Posterior vena cava (tissue), 2 donors: ENCODE measurements at places on chromosomes 5 and 9.

- DNase-seq, result no peak
These were observed 356.7 kb downstream of the ARRDC3 start for GRCh38 chr5:91026466-91026865.

DNA sequence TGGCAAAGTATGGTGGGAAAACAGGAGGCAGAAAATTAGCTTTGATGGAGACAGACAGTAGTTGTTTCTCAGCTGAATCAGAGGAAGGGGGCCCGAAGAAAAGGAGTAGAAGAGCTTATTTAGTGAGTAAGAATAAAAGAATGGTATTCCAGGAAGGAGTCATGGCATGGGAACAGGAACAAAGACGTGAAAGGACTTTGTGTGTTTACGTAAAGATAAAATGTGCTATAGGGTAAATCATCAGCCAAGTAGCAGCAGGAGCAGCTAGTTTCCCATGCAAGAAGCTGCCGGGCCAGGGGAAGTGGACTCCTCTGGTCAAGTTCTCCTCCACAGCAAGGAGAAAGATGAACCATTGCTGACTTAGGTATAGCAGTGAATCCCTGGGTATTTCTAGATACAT, 454.5 kb downstream of the HINT1 start:
- no peak for DNase-seq

DNA sequence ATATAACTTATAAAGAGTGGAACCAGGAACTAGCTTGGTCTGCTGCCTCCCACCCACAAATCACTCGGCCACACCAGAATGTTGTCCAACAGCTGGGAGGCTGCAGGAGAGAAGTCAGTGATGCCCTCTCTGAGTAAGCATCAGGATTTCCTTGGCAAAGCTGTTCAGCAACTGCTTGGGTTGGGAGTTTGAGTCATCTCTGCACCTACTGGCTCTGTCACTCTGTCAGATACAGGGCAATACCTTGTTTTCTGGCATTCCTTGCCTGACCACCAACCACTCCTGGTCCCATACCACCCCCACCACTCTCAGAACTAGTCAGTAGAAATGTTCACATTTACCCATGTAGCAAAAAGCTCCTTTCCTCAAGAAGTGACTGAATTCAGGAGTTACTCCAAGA, 36.8 kb upstream of the GCNT4 start:
- DNase-seq, result no peak

GRCh38 chr5:172926796-172927195, 32.4 kb upstream of the RPL26L1 start:
- no peak for DNase-seq

DNA sequence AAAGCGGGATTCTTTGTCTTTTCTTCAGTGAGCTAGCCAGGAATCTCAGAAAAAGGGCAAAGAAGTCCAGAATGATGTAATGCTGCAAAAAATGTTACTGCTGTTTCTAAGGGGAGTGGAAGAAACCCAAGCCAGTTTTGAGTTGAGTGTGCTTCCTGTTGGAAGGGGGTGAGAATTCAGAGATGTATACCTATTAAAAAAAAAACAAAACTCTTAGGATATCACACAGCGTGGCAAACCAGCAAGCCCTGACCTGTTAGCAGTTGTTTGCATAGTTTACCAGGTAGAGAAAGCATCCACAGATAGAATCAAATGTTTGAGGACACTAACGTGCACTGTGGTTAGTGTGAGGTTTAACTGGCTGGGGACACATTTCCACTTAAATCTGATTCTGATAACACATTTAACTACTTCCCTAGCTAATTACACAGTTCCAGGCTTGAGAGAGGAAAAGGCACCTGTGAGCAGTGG, 11.4 kb downstream of the BASP1 start:
- no peak for DNase-seq

DNA sequence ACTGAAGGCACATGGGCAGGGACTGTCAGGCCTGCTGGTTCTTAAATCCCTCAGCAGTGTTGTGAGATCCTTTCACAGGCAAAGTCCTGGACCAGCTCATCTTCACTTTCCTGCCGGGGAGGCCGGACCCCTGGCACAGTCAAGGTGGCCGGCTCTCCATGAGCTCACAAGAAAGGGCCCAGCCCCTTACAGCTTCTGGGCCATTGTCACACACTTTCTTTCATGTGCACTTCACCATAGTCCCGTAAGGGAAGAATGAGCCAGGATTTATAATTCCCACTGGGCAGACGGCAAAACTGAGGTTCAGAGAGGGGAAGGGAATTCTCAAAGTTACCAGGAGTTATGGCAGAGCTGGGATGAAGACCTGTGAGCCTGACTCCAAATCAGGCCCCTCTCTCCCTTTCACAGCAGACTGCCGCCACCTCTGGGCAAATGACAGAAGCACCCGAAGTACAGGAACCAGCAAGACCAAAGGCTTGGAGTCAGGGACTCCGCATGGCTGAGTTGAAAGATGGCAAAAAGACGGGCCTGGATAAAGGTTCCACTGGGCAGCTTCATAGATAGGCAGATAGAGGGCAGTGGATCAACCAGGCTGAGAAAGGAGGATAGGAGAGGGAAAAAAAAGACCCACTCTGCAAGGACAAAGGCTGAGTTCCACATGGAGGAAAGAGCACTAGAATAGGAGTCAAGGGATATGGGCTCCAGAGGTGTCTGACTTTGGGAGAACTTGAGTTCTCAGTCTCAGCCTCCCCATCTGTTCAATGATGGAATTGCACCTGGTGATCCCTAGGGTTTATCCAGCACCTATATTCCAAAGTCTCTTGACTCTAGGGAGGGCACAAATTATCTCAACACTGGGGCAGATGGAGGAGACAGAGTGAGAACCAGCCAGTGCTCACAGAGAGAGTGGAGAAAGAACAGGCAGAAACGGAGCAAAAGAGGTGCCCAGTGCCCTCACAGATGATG, 128.7 kb downstream of the PAX5 start:
- no peak for DNase-seq

- DNase-seq, result no peak
These were observed 55.3 kb upstream of the FSD1L start for GRCh38 chr9:105392531-105392930.

DNA sequence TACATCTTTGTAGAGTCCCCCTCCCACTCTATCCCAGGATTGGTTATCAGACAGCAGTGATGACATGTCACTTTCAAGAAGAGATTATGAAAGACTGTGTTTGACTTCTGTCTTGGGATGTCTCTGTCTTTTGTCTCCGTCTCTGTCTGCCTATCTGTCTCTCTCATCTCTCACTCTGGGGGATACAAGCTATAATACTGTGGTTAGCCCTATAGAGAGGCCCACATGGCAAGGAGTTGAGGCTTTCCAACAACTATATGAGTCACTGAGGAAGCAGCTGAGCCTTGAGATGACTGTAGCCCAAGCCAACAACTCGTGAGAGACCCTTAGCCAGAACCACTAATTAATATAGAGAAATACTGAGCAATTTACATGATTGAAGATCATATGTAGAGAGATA, 284.8 kb downstream of the PDE4D start:
- no peak for DNase-seq

GRCh38 chr5:34916518-34916917, 1.0 kb downstream of the BRIX1 start:
- DNase-seq, result no peak

DNA sequence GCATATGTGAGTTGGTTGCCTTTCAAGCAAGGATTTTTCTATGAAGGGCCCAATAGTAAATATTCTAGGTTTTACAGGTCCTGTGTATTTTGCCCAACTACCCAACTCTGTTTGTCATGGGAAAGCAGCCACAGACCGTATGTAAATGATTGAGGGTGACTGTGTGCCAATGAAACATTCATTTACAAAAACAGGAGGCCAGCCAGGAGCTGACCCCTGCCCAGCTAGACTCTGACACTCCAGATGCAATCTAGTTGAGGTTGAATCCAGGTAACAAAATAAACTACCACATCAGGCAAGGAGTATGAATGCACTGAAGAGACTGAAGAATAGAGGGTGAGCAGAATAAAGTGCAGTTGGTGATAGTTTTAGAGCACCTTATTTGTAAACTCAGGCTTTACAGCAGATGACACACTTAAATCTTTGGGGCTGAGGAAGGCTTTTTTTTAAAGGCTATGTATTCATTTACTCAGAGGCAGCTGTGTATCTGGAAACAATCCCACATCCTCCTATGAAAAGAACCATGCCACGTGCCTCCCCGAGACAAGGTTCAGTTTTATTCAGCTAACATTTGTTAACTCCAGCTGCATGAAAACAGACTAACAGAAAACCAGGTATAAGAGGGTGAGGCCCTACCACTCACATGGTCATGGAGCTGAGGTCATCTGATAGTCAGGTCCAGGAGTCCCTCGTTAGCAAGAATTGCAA, 60.7 kb downstream of the SLC1A1 start:
- DNase-seq, result no peak

DNA sequence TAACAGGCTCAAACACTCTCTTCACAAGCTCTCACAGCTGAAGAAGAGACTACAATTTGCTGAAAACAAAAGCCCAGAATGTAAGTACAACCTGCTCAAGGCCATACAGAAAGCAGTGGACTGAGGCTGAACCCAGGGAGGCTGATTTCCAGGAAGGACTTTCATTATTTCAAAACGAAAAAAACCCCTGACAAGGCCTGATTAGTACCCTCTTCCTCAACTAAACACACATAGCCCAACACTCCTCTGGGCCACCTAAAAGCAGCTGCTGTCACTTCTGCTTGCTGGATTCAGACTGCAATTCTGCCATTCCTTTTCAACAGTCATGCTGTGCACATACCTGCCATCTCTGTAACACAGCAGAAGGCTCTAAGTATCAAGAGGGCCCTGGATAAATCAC, 18.2 kb downstream of the NRG2 start:
- DNase-seq, result no peak

GRCh38 chr5:140293091-140293848, 9.6 kb downstream of the PFDN1 start:
- no peak for DNase-seq

GRCh38 chr9:114500697-114501292, 4.5 kb downstream of the WHRN start:
- DNase-seq, result no peak

DNA sequence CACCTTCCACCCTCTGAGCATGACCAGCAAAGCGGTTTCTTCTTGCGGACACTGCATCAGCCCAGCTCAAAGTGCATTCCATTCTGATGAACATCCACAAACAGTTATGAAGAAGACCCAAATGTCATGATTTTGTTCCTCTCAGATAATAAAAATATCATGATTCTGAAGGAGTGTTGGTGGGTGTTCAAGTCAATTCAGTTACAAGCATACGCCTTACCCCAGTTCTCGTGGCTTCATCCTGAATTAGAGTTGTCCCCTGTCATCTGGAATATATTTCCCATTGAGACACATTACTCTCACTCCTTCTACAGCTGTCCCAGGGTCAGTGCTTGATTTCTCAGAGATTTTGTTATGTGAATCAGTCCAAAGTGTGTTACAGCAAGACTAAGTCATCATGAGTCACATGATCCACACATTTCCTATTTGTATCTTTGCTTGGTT, 325.4 kb downstream of the RFX3 start:
- no peak for DNase-seq

DNA sequence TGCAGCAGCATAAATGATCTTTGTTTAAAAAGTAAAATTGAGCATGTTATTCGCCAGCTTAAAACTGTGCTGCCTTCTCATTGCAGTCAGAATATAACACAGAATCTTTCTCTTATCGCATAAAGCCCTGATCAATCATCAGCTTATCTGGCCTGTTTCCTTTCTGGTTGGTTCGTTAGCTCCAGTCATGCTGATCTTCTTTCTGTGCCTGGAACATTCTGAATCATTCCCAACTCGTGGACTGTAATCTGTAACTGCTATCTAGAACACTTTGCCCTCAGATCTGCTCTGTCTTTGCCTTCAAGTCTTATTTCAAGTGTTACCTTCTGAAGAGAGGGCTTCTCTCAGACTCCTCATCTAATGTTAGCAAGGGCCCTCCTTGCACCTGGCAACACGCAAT, 11.9 kb upstream of the FER start:
- no peak for DNase-seq

DNA sequence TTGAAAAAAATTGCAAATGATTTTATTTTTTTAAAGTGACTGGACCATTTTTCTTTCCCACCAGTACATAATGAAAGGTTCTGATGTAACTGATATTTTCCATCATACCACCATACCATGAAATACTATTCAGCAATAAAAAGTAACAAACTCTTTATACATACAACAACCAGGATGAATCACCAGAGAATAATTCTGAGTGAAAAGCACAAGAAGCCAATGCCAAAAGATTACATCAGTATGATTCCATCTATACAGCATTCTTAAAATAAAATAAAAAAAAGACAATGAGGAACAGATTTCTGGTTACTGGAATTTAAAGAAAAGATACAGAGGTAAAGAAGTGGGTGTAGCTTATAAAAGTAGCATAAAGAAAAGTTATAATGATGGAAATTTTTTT, 423.7 kb upstream of the ST8SIA4 start:
- no peak for DNase-seq

DNA sequence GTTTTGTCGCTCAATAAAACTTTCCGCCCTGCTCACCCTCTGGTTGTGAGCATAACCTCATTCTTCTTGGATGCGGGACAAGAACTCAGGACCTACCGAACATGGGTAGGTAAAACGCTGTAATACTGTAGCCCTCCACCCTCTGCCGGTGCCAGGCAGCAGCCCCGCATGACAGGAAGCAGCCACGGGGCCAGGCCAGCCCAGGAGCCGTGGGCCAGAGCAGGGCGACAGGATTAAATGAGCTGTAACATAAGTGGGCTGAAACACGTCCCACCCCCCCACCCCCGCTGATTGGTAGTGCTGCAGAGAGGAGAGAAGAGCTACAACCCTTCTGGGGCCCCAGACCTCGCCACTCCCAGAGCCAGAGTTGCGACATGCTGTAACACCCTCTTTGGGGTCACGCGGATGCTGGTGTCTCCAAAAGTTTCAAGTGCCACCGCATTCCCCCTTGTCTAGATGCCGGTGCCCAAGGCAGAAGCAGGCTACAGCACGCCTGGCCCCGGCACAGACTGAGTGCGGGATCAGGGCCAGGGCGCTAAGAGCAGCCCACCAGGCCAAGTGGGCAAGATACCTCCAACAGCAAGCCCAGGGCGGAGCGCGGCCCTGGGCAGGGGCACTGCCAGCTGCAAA, 81.8 kb downstream of the FBXW11 start:
- DNase-seq, result no peak

- no peak for DNase-seq
These were observed 110.1 kb upstream of the MOCS2 start for GRCh38 chr5:53219610-53220009.
